ENCODE measurements at places on chromosomes 16 and 17. TPM values are rescaled to one million over a fixed set of nuclear protein-coding genes. Genes with fewer than 3 reads are reported as not detected.

The C17orf50 gene
- polyA plus RNA-seq = 0.05 TPM

The UBFD1 gene
- polyA plus RNA-seq = 66.1 TPM

The HBQ1 gene
- polyA plus RNA-seq = 5.2 TPM

The CPSF4L gene
- polyA plus RNA-seq = 0.10 TPM

The SPIRE2 gene
- polyA plus RNA-seq = 15.3 TPM

The SLC16A13 gene
- 2.5 TPM for polyA plus RNA-seq

The EIF5A gene
- polyA plus RNA-seq = 711 TPM

The RPUSD1 gene
- 27.7 TPM for polyA plus RNA-seq
